ENCODE measurements at places on chromosomes 7 and 10. TPM values are rescaled to one million over a fixed set of nuclear protein-coding genes. Genes with fewer than 3 reads are reported as not detected.

DNA sequence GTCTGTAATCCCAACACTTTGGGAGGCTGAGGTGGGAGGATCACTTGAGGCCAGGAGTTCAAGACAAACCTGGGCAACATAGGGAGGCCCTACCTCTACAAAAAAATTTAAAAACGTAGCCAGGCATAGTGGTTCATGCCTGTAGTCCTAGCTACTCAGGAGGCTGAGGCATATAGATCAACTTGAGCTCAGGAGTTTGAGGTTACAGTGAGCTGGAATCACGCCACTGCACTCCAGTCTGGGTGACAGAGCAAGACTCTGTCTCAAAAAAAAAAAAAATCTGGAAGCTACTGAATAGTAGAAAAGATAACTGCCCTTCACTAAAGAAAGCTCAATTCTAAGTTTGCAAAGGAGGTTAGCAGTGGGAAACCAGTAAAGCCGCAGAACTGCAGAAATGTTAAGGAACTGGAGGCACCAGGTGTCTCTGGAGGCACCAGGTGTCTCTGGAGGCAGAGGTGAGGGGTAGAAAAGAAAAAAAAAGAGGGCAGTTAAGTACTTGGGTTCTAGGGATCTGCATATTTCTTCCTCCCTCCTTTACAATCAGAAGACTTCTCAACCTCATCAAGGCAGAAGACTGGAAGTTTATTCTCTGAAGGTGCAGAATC is 56.5 kb downstream of the RNLS start:
- DNase-seq: no peak

CLDN4 gene
- total RNA-seq: not detected

- no peak for DNase-seq
Measured at GRCh38 chr10:86087716-86088115, 278.9 kb downstream of the GRID1 start.

PON1 gene
- total RNA-seq: not detected

ACBD7 gene
- 1.3 TPM for total RNA-seq

DNA sequence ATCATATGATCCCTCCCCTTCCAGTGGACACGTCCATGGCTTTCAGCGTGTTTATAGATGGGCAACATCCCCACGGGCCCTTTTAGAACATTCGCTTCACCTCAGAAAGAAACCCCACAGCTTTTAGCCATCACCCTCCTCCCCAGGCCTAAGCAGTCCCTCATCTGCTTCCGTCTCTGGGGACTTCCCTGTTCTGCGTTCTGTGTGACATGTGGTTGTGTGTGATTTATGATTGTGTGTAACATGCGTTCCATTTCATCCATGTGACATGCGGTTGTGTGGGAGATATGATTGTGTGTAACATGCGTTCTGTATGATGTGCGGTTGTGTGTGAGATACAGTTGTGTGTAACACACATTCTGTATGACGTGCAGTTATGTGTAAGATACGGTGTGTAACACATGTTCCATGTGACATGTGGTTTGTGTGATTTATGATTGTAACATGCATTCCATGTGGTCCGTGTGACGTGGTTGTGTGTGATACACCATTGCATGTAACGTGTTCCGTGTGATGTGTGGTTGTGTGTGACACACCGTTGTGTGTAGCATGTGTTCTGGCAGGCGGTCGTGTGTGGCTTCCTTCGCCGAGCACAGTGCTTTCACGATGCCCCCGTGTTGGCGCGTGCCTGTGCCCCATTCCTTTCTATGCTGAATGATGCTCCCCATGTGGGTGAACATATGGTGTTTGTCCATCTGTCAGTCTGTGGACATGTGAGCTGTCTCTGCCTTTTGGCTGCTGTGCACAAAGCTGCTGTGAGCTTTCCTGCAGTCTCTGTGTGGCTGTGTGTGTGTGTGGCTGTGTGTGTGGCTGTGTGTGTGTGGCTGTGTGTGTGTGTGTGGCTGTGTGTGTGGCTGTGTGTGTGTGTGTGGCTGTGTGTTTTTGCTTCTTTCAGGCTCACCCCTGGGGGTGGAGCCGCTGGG is 26.2 kb downstream of the PWWP2B start:
- DNase-seq: no peak

DNA sequence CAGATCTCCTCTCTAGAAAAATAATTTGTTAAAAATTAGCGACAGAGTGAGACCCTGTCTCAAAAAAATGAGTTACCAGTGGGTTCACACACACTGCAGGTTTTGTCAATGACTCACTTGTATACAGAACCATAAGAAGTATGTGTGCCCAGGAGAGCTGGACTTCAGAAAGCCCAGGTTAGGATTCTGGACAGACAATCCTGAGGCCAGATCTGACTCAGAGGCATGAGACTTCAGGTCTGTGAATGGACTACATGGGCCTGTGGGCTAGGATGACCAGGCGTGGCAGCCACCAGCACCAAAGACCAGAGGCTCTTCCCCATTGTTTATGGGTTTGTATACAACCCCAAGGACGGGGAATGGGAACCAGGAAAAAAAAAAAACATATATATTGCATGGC is 9.3 kb upstream of the ZNF438 start:
- peak; percentile 36 for DNase-seq

- peak; percentile 35 for DNase-seq
Measured at GRCh38 chr10:21624951-21625350, 90.9 kb downstream of the MLLT10 start.

GRCh38 chr7:94231305-94231704 is 163.4 kb upstream of the COL1A2 start:
- DNase-seq: no peak

DNA sequence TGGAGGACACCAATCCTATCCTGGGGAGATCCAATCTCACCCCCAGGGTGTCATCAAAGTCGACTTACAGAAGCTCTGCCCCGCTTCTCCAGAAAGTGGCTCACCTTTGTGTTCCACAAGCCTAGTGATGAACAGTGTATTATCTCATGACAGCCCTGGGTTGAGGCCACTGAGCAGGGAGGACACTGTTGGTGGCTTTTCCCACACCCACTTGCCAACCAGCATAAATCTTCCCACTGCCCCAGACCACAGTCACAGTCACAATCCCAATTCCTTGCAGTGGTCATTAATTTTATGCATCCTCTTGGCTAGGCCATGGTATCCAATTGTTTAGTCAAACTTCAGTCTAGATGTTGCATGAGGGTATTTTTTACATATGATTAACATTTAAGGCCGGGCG is 18.4 kb downstream of the TNS3 start:
- no peak for DNase-seq

- DNase-seq: no peak
Measured at GRCh38 chr10:116845823-116846222, 3.5 kb upstream of the ENO4 start.

GRCh38 chr7:79619216-79619615 is 165.7 kb upstream of the MAGI2 start:
- DNase-seq: no peak
